ENCODE measurements at places on chromosomes 16 and 17. TPM values are rescaled to one million over a fixed set of nuclear protein-coding genes. Genes with fewer than 3 reads are reported as not detected.
A peak's percentile ranks its signal among the peaks of the same experiment; 100 is the strongest.

Gene EPOP
- total RNA-seq: 3.0 TPM

Gene CHD3
- 104 TPM for total RNA-seq

DNA sequence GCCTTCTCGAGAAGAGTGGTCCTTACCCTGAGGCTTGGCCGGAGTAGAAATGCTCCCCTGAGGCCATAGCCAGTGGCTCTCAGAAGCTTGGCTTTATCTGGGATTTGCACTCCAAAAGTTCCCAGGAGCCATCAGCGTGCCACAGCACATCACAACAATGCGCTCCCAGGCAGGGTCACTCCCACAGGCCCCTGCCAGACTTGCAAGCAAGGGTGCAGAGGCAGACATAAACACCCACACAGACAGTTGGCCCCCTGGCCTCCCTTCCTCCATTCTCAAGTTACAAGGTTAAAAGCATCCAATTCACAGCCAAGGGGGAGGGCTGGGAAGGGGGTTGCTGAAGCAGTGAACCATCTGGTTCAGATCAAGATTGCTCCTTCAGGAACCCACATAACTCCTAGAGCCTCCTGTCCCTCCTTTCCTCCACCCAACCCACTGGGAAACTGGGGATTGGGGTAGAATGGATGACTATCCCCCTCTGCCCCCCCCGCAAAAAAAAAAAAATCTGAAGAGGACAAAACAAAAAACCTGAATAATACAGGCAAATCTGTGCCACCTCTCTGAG, 1.8 kb downstream of the ST3GAL2 start:
- no peak for DNase-seq

DNA sequence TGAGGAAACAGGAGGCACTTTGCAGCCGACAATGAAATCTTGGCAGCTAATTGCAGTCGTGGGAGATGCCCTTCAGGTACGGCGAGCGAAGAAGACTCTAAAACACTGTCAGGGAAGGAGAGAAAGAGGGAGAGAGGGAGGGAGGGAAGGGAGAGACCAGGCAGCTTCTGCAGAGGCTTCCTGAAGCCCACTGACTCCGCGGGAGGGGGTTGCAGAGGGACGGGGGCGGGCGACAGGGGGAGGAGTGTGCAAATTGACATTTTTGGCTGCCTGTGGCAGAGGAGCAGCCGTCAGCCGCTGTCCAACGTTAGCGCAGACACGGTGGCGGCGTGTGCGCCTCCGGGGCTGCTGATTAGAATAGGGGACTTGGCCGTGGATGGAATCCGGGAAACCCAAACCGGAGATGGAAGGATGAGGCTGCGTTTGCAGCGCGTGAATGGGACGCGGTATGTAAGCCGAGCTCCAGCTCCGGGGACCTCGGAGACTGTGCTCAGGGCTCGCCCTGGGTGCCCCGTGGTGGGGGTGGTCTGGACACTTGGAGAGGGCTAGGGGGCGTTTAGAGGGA, 849.1 kb upstream of the RBFOX1 start:
- no peak for DNase-seq

GRCh38 chr17:45719335-45720071, 64.6 kb upstream of the CRHR1 start:
- peak; percentile 93 for DNase-seq

DNA sequence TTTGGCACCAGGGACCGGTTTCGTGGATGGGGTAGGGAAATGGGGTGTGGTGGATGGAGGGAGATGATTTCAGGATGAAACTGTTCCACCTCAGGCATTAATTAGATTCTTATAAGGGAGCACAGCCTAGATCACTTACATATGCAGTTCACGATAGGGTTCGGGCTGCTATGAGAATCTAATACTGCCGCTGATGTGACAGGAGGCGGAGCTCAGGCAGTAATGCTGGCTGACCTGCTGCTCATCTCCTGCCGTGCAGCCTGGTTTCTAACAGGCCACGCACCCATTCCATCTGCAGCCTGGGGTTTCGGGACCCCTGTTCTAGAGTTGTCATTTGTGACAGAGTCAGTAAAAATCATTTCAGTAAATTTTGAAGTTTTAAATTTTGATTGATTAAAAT, 99.7 kb downstream of the CHD9 start:
- DNase-seq: no peak
